ENCODE measurements at places on chromosomes 12 and 14.

GRCh38 chr14:31414190-31414833, 6.0 kb downstream of the HEATR5A start:
- no peak for DNase-seq

- DNase-seq = no peak
Measured at GRCh38 chr14:89319687-89320086, 97.3 kb downstream of the FOXN3 start.

GRCh38 chr12:121345151-121345815, 6.9 kb downstream of the ANAPC5 start:
- DNase-seq = no peak

- DNase-seq = no peak
Measured at GRCh38 chr12:119319638-119320037, 14.9 kb upstream of the CCDC60 start.

- DNase-seq = no peak
Measured at GRCh38 chr12:125406131-125406530, 340.9 kb downstream of the AACS start.

DNA sequence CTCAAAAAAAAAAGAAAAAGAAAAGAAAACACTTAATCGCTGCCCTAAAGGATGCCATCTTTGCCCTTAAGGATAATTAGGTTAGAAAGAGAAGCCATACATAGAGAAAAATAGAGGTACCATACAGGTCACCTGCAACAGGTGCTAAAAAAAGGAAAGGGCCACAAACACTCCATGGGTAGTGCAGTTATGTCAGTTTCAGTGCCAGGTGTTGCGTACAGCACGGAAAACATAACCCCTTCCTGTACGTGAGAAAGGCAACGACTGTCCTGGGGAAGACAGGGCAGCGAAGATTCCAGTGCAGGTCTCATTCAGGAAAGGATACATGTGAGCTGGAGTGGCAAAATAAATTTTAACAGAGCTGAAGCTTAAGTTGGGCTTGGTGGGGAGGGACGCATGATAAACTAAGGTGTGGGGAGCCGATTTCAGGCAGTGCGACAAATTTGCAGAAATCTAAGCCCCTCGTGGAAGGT, 553 bp upstream of the DAZAP2 start:
- peak; percentile 22 for DNase-seq

DNA sequence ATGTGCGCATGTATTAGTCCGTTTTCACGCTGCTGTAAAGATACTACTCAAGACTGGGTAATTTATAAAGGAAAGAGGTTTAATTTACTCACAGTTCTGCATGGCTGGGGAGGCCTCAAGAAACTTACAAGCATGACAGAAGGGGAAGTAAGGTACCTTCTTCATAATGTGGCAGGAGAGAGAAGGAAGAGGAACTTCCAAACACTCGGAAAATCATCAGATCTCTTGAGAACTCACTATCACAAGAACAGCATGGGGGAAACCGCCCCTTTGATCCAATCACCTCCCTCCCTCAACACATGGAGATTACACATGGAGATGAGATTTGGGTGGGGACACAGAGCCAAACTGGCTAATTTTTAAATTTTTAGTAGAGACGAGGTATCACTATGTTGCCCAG, 41.8 kb upstream of the SNX6 start:
- no peak for DNase-seq

DNA sequence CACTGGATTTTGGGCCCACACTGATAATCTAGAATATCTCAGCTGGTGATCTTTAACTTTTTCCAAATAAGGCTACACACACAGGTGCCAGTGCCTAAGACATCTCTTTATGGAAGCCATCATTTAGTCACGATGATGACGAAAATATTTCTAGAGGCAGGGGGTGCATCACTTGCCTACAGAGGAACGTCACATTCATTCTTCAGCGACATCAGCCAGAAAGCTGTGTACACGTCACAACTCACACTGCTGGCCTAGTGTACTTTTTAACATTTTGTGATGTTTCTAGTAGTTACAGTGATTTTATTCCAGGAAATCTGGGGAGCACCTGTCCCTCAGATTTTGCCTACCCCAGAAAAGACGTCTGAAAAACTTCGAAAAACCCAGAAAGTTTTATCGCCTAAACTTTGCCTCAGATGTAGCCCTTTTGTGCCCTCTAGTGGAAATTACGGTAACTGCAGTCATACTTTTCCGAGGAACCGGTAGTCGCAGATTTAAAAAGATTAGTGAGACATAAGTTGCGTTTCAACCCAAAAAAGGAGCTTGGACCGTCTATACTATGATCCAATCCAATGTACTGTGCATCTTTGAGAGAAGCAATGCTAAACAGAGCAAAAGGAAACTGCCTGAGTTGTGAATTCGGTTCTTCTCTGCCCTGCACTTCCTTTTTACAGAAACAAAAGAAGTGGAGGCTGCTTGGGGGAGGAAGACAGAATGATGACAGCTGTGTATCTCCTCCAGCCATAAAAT, 64.3 kb upstream of the STON2 start:
- peak; percentile 86 for DNase-seq

Data from activated CD4-positive, alpha-beta T cell treated with anti-CD3 and anti-CD28 coated beads, Interleukin-2, Interleukin-6, amounts not matched to agents 100 ng/mL and 50 ng/mL, durations not matched to agents 16 hours and 8 hours (primary cell).